ENCODE measurements at places on chromosomes 12 and 14.

DNA sequence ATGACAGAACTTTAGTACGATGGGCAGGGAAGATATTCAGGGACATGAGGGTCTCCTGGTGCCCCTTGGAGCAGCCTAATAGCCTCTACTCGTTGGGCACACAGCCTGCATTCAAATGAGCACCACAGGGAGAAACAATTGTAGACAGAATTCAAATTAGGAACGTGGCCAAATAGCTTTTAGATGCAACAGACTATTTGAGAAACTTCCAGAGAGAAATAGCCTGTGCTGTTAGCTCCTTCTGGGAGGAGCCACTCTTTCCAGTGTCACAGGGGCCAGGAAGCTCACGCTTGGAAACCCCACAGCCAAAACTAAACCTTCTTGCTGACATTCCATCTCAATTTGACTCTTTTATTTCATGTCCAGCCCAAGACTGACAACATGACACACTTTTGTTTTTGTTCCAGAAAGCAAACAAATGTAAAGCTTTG, 114.5 kb downstream of the RPAP3 start:
- no peak for DNase-seq

DNA sequence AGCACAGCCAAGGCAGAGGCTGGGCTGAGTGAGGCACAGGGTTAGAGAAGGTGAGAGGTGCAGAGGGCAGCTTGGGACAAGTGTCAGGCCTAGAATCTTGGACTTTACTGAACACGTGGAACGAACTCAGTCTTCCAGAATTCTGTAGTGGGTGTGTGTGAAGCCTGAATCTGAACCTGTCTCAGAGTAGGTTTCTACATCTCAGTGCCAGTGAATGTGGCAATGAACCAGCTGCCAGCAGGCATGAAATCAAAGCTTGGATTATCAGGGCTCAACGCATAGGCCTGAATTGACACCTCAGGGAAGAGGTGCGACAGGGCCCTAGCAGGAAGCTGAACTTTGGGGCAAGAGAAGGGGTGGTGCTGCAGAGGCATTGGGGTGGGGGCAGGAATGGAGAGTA, 104.6 kb downstream of the SAMD4A start:
- DNase-seq: no peak

DNA sequence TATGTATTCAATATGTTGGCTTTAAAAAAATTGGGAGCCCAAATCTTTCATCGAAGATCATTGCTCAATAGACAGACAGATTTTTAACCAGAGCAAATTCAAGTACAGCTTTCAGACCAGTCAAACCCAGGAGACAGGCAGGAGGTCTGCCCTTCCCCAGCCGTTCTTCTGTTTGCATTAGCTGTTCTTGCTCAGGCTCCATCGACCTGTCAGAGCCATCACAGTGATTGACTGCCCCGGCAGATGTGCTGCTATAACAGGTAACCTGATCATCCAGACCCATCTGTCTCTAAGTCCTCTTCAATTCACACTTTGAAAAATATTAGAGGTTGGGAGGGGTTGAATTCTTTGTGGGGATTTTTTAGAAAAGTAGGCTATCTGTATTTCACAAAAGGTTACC, 453.5 kb downstream of the FOXG1 start:
- DNase-seq: no peak

GRCh38 chr14:94992046-94992445, 165.3 kb downstream of the DICER1 start:
- no peak for DNase-seq

DNA sequence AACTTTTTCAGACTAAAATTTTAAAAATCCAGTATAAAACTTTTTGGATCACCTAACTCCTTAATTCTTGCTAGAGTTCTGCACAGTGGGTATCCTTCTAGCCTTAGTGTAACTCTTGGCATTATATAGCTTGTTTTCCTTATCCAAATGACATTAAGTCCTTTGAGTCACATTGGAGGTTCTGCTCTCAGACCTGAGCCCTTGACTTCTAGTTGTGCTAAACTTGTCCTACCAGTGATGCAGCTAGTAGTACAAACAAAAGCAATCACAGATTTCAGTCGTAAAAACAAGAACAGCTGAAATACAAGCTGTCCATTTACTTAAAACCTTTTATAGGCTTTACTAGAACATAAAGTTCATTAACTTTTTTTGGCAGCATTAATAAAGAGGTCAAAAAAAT, 10.5 kb downstream of the ZBTB1 start:
- no peak for DNase-seq

DNA sequence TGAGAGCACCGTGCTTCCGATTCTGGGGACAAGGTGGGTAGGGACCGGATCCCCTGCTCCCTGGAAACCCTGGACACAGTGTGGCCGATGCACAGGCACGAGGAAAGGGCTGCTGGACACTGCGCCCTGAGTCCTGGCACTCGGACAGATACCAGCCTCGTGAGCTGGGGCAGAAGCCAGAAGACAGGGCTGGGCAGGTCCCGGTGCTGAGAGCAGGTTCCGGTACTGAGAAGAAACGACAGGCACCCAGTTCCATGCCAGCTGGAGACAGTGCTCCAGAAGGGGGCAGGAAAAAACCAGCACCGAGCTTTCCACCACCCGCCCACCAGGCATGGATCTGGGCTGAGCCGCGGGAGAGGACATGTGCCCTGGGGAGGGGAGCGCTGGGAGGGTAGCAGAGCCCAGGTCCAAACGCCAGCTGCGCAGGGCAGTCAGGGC, 6.5 kb downstream of the XRCC3 start:
- no peak for DNase-seq

DNA sequence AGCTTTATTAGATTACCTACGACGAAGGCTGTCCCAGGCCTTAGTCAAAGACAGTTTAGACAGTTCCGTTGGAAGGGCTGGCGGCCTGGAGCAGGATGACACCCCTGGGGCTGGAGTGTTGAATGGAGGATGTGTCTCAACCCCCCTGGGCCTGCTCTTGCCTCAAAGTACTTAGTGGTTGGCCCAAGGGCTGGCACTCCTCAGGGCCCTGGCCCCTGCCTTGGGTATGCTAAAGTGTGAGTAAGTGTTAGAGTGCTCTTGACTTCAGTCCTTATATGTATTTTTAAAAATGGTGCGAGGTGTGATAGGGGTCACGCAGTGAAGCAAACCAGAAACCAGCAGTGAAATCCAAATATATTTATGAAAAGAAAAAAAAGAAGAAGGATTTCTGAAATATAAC, 261.6 kb downstream of the KTN1 start:
- DNase-seq: no peak

GRCh38 chr14:72380456-72380855, 448.2 kb downstream of the RGS6 start:
- peak; percentile 63 for DNase-seq

DNA sequence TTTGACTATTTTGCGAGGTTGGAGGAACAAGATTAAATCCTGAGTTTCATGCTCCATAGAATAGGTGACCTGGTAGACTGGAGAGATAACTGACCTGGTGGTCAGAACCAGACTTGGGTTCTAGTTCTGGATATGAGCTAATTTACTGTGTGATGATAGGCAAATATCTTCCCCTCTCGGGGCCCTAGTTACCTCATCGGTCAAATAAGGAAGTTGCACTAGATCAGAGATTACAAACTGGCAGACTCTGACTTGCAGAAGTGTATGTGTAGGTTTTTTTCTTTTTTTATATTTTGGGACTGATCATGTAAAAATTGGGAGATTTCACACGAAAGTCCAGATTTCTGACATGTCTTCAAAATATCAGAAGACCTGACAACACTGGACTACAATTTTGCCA, 37.0 kb downstream of the RPH3A start:
- DNase-seq: peak; percentile 64

GRCh38 chr12:52316290-52316689, 4.9 kb downstream of the KRT83 start:
- DNase-seq: no peak

GRCh38 chr12:29427964-29428363, 47.0 kb upstream of the ERGIC2 start:
- DNase-seq: peak; percentile 27

Measured in inflammatory macrophage (primary cell).